Panc1 (cell line): ENCODE measurements at places on chromosomes 6 and 20.

GRCh38 chr6:151680846-151681432 is 126.5 kb upstream of the ESR1 start:
- DNase-seq = no peak

GRCh38 chr6:4405621-4406212 is 270.3 kb upstream of the ECI2 start:
- DNase-seq = no peak

- DNase-seq = peak; percentile 46
Measured at GRCh38 chr6:33344701-33345697, 27.5 kb upstream of the ZBTB22 start.

DNA sequence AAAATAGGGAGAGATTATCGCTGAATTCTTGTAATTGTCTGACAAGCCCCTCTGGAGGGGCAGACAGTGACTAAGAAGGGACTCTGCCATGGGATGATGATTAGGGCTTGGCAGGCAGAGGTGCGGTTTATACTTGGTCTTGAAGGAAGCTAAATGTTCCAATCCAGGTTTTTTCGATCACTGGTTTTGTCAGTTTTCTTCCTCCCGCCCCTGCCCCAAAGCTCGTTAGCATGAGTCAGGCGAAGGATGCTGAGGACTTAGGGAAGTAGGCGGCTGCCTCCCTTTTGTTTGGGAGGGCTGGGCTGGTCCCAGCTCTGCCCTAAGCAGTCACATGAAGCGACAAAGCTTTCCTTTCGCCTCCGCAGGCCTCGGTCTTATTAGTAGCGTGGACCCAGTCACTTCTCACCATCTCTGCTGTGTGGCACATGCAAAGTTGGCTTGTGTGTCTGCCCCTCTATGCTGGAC is 314.2 kb downstream of the CDC5L start:
- DNase-seq = no peak
